Left ventricle myocardium superior (tissue), 1 donor: ENCODE measurements at places on chromosomes 11 and 22. TPM values are rescaled to one million over a fixed set of nuclear protein-coding genes. Genes with fewer than 3 reads are reported as not detected.

- no peak for DNase-seq
These were observed 44.6 kb downstream of the KCNC1 start for GRCh38 chr11:17778956-17779860.

GRCh38 chr11:85889676-85890579 lies 34.7 kb downstream of the CCDC83 start:
- no peak for DNase-seq

Gene APOA5
- total RNA-seq: not detected

Gene SAA1
- total RNA-seq: 7.1 TPM

Gene TNNT3
- 46.1 TPM for total RNA-seq

Gene GGTLC3
- not detected for total RNA-seq

Gene NPAS4
- not detected for total RNA-seq

Gene MPPED2
- 12.3 TPM for total RNA-seq
